Neural crest cell (in vitro differentiated cells): ENCODE measurements at places on chromosomes 7 and 10. TPM values are rescaled to one million over a fixed set of nuclear protein-coding genes. Genes with fewer than 3 reads are reported as not detected.

The GIMAP8 gene
- not detected in 2 replicates for total RNA-seq

The PRR15 gene
- 0.41 TPM in 1 of 2 replicates, not detected in the other for total RNA-seq

The OPALIN gene
- total RNA-seq: not detected in 2 replicates

The ZNF736 gene
- not detected in 2 replicates for total RNA-seq

The TAS2R41 gene
- total RNA-seq: not detected in 2 replicates

The SHH gene
- total RNA-seq: not detected in 2 replicates

The HMX3 gene
- total RNA-seq: not detected in 2 replicates

The ADRB1 gene
- total RNA-seq: 0.07 and 0.14 TPM in 2 replicates

The CLDN12 gene
- 41.0 and 41.1 TPM in 2 replicates for total RNA-seq

The MYPN gene
- total RNA-seq: not detected in 2 replicates

The LMOD2 gene
- not detected in 2 replicates for total RNA-seq

The COL26A1 gene
- total RNA-seq: 38.3 and 39.2 TPM in 2 replicates

The CDK13 gene
- total RNA-seq: 50.2 and 53.8 TPM in 2 replicates

The CALHM3 gene
- not detected in 2 replicates for total RNA-seq
